ENCODE measurements at places on chromosomes 3 and 15.

DNA sequence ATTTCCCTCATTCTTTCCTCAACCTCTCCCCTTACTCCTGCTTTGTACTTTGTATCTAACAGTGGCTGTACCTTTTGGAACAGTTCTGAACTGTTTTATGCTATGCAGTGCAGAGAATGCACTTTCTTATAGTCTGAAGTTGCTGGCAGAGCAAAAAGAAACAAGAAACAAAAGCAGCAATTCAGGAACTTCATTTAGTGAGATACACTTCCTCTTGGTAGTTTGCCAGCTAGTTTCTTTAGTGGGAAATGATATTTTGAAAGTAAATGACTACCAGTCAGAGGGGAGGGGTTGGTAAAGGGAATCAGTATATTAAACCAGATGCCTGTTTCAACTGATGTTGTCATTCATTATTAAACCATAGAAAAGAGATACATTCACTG is 55.0 kb upstream of the CHD2 start:
- DNase-seq = peak; percentile 74

- no peak for DNase-seq
Measured at GRCh38 chr3:117681619-117682018, 972.0 kb downstream of the TUSC7 start.

- DNase-seq = no peak
Measured at GRCh38 chr3:186400662-186401061, 38.6 kb upstream of the DGKG start.

DNA sequence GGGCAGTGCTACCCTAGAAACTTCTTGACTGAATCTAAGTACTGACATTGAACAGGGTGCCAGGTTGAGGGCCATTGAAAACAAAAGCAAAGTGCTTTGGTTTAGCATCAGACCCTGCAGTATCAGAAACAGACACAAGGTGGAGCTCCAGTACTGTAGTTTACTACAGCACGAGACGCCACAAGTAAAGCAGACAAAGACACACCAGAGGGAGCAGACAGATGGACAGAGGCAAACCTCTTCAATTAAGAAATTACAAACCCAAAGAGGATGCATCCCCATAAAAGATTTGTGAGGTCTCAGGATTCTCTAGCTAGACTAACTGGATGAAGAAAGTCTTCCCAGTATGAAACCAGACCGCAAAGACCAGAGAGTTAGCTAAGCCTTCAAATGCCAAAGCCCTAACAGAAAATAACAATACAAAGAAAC is 16.6 kb downstream of the TOP2B start:
- DNase-seq = peak; percentile 75

DNA sequence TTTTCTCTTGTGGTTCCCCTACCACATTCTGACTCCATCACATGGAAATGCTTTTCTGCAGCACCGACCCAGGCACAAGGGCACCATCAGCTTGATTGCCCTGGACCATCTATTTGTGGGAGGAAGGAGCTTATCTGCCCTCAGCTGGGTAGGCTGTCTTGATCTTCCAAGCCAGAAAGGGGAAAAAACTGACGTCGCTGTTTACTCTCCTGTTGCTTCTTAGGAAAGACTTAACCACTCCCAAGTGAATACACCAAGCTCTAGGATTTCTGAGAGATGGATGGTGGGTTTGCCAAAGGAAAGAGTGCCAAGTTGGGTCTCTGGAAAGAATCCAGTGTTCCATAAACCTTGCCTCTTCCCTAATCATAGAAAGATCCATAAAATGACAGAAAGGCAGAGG is 4.0 kb downstream of the TNFAIP8L3 start:
- DNase-seq = no peak

DNA sequence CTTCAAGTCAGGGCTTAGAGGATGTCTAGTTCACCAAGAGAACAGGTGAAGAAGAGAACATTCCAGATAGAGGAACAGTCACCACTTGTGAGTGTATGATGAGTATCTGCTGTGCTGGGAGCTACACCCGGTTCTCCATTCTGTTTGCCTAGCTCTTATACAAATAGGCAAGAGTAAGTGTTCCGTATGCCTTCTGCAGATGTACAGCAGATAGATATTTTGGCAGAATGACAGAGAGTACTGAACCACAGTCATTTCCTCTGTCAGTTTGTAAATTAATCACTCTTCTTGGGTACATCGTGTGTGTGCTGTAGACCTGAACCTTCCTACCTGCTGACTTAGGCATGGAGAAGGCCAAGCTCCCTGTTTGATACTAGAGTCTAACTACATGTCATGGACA is 108.3 kb upstream of the CTDSPL start:
- DNase-seq = no peak

GRCh38 chr3:195148549-195148948 is 122.4 kb downstream of the XXYLT1 start:
- no peak for DNase-seq

DNA sequence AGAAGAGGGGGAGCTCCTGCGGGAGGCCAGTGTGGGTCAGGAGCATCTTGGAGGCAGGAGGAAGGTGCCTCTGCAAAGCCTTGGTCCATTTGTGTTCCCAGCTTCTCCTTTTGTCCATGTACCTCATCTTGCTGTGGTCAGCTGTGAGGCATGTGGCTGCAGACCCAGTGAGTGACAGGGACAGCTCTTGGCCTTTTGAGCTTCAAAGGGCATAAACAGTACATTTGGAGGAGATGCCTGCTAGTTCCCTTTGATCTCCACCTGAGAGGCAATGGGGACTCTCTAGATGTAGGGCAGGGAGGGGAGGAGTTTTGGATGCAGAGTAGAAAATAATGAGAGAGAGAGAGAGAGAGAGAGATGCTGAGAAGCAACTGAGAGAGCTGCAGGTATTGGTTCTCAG is 270.0 kb downstream of the TLE3 start:
- no peak for DNase-seq

DNA sequence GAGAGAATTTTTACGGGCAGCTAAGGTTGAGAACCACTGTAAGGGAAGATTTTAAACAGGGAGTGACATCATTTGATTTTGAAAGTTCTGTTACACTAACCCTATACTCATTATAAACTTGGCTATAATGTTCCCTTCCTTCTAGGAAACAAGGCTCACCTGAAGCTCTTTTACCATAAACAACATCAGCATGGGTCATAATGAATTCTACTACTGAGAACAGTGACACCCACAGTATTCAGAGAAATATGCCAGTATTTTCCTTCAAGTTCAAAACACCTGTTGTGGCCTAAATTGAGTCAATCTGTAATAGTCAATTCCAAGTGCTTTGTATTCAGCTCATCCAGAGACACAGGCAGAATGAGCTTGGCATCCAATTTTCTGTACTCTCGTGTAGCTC is 175.3 kb upstream of the STT3B start:
- DNase-seq = peak; percentile 5

DNA sequence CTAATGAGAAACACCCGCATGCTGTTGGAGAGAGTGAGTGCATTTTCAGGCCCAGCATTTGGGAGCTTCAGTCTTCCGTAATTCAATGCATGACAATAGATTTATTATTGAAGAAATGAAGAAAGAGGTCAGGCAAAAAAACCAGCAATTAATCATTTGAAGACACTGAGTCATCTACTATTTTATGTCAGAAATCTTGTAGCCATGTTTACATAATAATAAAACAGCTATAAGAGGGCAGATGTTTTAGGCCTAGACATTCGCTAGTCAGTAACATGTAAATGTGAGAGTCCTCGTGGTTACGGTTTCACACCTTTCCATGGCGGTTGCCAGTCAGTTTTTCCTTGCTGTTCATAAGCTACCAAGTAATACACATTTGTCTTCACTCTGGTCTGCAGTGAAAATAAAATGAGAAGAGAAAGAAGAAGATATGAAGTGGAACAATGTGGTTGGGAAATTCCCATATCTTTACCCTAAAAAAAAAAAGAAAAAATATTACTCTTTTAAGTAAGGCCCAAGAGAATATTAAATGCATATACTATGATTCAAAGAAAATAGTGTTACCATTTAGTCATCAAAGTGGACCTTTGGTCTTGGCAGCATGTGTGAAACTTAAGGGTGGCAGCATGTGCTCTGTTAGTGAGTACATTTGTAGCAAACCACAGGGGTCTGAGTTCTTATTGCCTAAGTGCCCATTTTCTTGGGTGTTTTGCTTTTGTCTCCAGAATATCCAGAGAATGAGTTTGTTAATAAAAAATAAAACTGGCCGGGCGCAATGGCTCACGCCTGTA is 140.5 kb upstream of the TBL1XR1 start:
- DNase-seq = no peak

DNA sequence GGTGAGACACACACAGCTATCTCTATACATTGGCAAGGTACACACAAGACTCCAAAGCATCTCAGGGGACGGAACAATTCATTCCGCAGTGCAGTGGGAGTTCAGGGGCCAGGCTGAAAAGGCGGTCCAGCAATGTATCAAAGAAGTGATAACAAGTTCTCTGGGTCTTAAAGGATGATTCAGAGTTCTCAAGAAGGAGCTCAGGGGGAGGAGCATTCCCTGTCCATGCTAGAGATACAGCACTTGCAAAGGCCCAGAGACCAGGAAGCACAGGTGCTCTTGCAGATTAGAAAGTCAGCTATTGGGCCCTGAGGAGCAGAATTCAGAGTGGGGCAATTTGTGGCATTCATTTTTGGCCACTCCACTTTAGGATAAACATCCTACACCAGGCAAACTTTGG is 34.9 kb downstream of the MECOM start:
- no peak for DNase-seq

GRCh38 chr3:31974471-31974870 is 6.6 kb downstream of the OSBPL10 start:
- DNase-seq = no peak

DNA sequence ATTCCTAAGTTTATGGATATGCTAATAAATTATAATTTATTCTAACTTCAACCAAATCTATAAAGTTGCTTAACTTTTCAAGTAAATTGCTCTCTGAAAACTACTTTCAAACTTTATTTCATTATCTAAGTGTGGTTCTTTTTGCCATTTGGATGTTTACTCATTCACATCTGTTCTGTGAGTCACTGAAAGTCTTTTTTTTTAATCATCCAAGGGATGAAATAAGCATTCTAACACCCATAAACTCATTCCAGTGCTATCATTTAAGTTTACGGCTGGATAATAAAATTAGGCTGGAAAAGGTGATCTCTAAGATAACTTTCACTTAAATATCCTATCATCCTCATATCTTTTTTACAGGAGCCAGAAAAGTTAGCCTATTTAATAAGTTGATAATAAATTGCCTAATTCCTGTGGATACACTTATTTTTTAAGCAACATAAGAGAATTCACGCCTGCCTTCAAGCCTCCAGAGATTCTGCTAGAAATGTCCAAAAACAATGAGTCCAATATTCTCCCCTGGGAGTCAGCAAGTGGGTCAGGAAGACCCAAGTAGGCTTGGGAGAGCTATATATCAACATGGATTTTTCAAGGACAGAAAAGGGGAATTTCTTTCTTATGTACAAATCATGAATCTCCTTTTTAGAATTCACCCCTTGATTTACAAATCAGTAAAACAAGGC is 25.8 kb downstream of the SCG3 start:
- DNase-seq = no peak

- no peak for DNase-seq
Measured at GRCh38 chr15:101725073-101725472, 800 bp upstream of the TARS3 start.

DNA sequence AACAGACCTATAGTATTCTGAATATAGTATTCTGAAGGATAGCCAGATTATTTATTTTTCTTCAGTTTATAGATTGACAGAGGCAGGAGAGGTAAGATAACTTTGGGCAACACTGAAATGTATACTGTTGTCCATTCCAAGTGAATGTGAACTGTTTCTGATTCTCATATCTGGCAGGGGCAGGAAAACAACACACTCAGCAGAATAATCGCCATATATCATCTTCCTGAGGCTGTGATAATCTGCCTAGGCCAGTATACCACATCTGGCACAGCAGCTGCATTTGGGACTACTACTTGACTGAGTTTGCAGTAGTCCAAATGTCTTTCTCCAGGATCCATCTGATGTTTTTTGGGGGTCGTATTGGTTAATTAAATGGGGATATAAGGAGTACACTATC is 22.4 kb upstream of the SETD2 start:
- no peak for DNase-seq

DNA sequence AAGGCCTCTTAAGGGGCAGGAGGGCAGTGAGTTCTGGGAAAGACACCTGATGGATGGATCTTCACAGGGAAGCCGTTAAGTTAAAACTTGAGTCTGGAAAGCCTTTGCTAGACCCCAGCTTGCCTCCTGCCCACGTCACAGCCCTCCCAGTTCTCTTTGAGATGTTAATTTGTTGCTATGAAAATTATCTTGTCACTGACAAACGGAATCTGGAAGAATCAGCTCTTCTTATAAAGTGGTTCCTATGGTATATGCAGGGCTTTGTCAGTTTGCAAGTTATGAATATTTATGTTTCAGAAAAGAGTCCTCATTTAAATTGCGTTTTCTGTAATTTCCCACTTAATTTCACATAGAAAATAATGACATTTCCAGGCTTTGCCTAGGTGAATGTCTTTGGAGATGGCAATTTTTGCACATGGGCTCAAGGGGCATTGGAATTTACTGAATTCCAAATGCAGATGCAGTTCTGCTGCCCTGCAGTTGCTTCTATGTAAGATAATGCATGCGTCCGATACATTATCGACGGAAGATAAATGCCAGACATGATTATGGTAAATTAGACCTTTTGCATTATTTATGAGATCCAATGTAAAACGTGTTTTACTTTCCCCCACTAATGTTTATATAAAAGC is 74.1 kb downstream of the CACNA2D3 start:
- DNase-seq = no peak

- no peak for DNase-seq
Measured at GRCh38 chr3:17967953-17968607, 225.6 kb upstream of the TBC1D5 start.

DNA sequence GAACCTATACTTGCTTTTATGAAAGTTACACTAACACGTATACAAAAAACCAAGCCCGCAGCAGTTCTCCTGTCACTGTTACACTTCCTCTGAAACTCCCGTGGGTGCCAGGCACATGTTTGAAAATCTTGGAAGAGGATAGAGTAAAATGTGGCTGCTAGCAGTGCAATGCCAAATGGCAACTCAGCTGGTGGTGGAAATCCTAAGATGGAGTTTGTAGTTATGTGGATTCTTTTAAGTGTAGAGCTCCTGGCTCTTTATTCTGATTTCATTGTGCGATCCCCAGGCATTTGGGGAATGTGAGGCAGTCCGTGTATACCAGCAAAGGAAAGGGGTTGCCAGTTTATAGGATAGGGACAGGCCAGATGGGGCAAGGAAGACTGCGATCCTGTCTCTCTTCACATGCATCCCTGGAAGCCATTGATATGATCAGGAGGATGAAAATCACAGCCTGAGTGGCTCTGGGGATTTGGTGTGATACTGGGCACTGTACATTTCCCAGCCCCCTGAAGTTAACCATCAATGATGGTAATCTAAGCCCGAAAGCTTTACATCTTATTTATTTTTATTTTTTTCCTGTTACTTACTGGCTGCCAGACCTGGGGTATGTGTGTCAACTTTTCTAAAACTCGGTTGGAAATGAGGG is 1.1 kb downstream of the STAC start:
- DNase-seq = no peak

DNA sequence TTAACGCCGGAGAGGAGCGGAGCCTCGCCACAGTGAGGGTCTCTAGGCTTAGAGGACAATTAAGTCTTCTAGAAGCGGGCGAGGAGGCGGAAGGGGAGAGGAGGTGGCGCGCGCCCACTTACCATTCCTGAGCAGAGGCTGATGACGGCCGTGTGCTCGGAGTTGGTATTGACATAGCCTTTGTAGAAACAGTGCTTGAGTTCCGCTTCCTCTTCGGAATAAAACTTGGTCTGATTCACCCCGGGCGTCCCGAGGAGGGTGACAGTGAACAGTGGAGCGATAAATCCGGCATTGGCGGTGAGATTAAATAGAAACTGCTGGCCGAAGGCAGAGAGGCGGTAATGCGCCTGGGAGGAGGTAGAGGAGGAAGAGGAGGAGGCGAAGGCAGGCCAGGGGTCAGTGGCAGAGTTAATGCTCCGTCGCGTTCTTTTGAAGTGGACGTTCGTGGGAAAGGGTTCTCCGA is 1.3 kb downstream of the ADAMTS9 start:
- no peak for DNase-seq
